ENCODE measurements at places on chromosomes 7 and 10.

DNA sequence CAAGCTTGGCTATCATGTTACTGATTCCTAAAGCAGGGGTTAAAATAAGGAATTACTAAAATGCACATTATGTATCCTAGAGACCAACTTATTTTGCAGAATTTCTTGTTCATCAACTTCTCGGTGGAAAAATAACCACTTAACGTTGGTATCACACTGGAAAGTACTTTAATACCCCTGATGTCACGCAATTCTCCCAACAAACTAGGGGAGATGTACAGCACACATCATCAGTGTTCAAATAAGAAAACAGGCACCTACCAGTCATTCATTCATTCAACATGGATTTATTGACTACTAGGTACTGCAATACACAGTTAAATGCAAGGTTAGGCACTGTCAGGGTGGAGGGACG, 648 bp downstream of the HUS1 start:
- DNase-seq = no peak

GRCh38 chr10:93746844-93747284, 10.9 kb upstream of the LGI1 start:
- no peak for DNase-seq

GRCh38 chr10:6300106-6300783, 97.5 kb downstream of the PFKFB3 start:
- DNase-seq = no peak

GRCh38 chr10:26386781-26387180, 51.4 kb upstream of the APBB1IP start:
- no peak for DNase-seq

DNA sequence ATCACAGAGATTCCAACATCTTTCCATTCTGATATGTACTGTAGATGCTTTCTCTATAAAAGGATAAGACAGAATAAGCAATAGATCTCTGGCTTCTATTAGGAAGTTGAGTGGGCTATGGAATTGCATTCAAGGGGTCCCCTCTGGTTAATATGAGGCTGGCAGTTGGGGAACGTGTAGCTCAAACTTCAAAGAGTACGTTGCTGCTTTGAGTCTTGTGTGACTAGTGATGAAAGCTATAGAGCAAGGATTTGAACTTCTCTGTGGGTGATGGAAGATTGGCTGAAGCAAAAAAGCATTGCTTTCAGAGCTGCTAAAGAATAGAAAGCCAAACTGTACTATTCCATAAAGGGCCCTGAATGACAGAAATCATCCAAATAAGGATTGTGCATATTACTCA, 6.4 kb downstream of the WEE2 start:
- DNase-seq = no peak

DNA sequence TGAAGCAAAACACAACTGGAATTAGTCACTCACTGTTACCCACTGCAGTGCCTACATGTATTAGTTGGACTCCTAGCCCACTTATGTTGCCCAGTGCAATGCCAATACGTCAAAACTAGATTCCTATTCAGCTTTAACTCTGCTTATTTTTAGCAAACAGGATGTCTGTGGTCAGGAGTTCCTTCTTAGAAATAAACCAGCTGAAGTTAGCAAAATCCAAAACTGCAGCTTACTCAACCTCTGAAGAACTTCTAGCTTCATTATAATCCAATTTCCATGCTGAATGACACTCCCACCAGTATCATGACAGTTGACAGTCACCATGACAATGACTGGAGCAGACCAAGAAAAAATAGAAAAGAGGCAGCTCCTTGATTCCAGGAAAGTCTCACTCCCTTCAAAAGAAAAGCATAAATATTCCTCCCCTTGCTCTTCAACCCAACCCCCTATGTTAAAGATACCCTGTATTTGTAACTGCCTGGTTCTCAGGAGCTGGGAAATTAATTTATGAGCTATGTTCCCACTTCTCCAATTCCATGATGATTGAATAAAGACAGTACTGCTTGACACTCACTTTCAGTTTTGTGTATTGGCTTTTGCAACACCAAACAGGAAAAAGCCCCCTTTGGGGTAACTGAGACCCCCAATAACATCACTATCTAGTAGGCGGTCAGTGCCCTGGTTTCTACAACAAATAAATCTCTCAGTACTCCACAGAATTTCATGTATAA, 327.4 kb downstream of the SORCS1 start:
- DNase-seq = no peak

- no peak for DNase-seq
Observed at GRCh38 chr10:104396581-104396980, 42.9 kb downstream of the CFAP58 start.

DNA sequence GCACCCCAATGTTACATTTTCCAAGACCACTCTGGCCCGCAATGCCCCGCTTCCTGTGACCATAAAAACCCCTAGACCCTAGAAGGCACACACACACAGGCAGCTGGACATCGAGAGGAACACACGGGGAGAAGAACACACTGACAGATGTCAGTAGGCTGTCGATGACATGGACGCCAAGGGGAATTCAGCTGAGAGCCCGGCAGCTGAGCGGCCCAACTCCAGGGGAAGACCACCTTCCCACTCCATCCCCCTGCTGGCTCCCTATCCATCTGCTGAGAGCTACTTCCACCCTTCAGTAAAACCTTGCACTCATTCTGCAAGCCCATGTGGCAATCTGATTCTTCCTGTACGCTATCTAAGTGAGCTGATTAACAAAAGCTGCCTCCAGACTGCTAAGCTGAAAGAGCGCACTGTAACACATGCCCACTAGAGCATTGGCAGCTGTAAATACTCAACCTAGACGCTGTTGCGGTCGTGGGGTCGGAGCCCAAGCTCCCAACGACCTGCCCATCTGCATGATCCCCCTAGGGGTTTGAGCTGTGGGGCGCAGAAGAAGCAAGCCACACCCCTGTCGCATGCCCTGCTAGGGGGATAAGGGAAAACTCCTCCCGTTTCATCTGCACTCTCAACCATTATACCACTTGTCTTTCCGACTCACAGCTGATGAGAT, 843.6 kb upstream of the POT1 start:
- no peak for DNase-seq

GRCh38 chr7:104106108-104106905, 101.5 kb downstream of the ORC5 start:
- DNase-seq = no peak

DNA sequence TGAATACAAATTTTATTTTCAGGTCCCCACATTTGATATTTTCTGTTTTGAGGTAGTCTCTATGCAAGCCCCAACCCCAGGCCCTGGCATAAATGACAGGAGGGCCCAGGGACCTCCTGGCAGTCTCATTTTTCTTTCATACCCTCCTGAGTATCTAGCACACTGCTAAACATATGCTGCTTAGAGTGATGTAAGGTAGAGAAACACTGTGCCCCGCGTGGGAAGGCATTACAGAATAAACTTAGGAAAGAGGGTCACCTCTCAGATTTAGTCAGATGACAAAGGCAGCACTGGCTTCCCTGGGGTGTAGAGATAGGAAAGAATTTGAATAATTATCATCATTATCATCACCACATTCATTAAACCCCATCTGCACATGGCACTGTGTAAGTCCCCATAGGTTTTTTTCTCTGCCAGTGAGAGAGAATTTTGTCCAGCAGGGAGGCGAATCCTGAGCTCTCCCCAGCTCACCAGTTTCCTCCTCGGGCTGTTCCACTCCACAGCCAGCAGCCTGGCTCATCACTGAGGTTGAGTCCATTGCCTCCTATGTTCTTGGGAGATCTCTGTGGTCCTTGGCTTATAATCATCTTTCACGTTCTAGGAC, 507.3 kb upstream of the GALNT17 start:
- DNase-seq = no peak

- DNase-seq = no peak
Observed at GRCh38 chr10:6364893-6365292, 162.2 kb downstream of the PFKFB3 start.

- peak; percentile 54 for DNase-seq
Observed at GRCh38 chr10:113073549-113074189, 123.6 kb downstream of the TCF7L2 start.

DNA sequence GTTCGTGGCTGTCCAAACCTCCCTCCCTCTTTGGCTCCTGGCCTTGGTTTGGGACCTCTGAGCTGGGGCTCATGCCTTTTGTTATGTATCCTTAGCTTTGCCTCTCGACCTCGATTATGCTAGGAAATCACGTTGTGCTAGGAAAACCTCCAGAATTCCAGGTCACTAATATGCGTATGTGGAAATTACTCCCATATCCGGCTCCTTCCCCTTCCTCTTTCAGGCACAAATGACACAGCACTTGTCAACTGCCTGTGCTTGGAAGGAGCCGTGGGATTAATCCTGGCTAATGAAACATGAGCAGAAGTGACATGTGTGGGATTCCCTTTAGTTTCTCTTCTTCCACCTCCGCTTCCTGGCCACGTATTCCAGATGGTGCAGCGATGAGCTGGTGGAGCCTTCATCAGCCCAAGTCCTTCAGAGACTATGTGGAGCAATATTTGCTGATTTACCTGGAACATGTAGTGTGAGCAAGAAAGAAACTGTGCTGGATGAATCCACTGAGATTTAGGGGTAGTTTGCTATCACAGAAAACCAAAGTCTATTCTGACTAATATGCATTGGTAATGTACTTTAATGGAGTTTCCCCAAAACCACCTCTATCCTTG, 149.2 kb downstream of the REEP3 start:
- DNase-seq = no peak

- no peak for DNase-seq
Observed at GRCh38 chr10:116612107-116612769, 8.5 kb upstream of the PNLIPRP2 start.

DNA sequence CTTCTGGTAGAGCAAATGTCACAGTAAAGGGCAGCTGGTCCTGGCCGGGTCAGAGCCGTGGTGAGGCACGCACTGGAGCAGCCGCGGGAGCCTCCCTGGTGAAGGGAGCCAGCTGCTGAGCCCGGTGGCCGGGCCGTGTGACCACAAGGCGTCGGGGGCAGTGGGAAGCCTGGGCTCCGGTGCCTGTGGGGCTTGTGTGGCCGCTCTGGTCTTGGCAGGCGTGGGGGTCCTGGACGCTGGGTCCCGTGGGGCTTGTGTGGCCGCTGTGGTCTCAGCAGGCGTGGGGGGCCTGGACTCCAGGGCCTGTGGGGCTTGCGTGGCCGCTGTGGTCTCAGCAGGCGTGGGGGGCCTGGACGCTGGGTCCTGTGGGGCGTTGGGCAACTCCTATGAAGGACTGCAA, 57.2 kb downstream of the NKX6-2 start:
- no peak for DNase-seq

DNA sequence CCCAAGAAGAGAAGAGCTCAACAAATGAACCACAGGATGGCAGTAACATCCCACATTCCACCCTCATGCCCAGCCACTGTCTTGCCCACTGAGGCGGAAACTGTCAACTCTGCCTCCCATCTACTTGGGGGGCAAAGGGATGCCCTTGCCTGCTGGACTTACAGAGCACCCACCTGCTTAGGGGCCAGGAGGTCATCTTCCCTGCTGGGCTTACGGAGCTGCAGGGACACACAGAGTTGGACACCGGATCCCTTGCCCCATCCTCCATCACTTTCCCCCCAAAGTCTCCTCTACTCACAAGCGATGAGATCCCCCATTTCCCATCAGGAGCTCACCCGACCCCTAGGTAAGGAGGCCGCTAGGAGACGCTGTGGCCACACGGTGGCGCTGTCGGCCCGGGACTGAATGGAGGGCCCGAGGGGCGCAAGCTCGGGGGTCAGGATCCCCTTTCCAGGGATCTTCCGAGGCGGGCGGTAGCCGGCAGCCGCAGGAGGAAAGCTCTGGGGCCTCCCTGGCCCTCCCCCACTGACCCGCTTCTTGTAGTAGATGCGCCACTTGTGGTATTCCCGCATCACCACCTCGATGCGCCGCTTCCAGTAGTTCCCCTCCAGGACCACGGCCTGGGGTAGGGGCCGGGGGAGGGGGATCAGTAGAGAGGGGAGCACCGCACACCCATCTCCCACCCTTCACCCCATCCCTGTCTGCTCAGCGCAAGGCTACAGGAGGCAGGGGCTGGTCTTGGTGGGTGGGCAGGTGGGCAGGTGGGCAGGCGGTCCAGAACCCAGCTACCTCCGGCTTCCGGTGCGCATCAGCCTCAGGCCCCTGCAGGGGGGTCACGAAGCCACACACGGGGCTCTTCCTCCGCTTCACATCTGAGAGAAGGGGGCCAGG, 17.3 kb downstream of the MLXIPL start:
- DNase-seq = peak; percentile 65

GRCh38 chr10:50382576-50383023, 131.3 kb upstream of the ASAH2 start:
- DNase-seq = no peak

- DNase-seq = no peak
Observed at GRCh38 chr10:101237081-101237981, 8.1 kb upstream of the LBX1 start.

DNA sequence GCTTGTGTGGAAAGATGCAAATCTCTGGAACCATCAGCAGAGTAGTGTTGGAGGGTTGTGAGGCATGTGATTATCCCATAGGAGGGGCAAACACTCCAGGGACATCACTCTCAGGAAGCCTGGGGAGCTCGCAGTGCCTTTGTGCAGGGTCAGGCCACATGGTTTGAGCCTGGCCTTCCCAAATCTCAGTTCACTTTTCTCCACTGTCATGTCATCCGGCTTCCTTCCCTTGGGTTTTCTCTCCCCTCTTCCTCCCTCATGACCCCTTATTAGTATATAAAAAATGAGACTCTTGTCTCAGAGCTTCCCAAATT, 20.4 kb downstream of the TSPAN14 start:
- no peak for DNase-seq

DNA sequence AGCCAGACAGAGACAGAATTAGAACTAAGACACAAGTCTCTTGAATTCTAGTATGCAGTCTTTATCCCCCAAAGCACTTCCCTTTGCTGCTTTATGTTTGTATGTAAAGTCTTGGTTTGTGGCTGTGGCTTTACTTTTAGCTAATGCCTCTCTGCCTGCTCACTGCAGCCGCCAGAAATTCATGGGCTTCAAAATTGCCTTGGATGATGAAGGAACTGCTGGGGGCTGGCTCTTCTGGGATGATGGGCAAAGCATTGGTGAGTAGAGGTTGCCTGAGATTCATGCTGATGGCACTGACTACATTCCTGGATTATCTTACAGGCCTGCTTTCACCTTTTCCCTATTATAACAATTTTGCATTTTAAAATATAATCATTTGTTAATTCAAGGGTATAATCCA, 10.9 kb upstream of the MGAM2 start:
- no peak for DNase-seq

DNA sequence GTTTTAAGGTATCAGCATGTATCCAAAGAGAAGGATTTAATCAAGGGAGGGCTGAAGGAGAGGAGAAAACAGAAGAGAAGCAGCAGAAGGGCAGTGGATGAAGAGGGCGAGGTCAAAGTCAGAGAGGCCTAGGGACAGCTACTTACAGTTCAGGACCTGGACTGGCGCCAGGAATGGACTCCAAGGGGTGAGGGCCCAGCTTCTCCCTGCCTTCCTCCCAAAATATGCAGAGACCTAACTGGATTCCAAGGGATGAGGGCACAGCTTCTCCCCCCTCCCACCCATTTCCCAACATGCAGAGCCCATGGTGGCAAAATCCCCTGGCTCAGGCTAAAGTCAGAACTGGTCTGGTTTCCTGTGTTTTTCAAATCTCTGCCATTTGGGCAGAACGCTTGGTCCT, 3.4 kb upstream of the TCF7L2 start:
- DNase-seq = peak; percentile 32

DNA sequence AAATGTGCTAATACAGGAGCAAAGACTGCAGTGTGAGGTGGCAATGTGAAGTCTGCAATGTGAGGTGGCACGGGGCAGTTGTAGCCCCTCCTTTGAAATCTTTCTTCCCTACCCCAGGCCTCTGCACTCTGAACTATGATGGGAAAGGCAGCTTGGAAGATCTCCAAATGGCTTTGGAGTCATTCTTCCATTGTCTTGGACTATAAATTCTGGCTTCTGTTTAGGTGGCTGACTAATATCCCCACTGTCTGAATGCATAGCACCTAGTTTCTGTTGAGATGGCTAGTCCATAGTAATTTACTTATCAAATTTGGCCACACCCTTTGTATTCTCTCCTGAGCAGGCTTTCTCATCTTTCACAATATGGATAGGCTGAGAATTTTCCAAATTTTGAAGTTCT, 175.0 kb downstream of the CFTR start:
- no peak for DNase-seq

All from heart right ventricle (tissue), 16 donors.